Hematopoietic multipotent progenitor cell (in vitro differentiated cells): ENCODE measurements at places on chromosomes 3 and 15. TPM values are rescaled to one million over a fixed set of nuclear protein-coding genes. Genes with fewer than 3 reads are reported as not detected.

DNA sequence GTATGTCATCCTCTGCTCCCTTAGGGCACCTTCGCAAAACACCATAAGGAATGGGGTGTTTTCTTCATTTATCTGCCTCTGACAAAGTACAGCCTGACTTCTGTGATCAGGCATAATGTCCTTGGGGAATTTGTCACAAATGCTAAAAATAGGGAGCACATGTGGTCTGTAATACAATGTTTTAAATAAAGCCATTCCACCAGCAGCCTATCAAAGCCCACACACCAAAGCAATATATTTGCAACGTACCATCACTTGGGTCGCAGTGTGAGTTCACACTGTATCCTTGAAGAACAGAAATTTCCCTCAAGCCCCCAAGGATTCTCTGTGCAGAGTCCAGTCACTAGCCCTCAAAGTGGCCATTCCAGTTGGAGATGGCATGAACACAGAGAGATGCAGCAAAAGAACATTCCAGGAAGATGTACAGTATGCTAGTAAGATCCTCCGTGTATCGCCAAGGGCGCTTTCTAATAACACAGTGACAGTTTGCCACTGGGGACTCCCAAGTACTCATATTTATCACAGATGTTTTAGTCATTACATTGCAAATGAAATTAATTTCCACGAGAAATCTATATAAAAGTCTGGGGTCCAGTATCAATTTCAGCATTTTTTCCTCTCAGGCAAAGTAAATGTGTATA, 246.7 kb downstream of the MCTP2 start:
- DNase-seq = no peak

DNA sequence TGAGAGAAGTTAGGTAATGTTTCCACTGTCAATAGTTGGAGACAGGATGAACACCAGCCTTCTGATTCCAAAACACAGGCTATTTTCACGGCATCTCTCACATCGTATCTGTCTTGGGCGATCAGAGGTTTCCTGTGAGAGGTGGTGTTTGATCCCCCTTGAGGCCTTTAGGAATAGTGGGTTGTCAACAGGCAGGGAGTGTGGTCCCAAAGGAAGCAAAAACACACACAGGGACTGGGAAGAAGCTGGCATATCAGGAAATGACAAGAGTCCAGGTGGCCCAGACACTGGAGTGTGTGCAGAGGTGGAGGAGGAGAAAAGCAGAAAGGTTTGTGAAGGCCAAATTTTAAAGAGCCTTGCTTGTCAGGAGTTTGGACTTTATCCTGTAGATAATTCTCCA, 6.6 kb upstream of the MAGEF1 start:
- no peak for DNase-seq

DNA sequence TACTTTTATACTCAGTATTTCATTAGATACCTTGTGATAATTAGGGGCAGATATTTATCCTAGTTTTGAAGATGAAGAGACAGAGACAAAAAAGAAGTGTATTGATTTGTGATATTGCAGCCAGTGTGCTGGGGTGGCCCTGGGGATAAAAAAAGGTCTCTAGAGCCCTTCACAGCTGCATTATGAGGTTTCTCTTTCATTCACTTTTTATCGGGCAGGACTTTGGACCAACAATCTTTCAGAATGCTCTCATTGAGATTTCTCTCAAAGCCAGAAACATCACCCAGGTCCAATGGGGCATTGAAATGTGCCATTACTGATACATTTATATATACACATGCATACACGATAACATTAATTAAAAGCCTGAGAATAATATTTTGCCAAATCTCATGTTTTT, 20.5 kb upstream of the SELENOT start:
- no peak for DNase-seq

GRCh38 chr3:23760871-23761373, 44.8 kb upstream of the UBE2E1 start:
- no peak for DNase-seq

- DNase-seq = no peak
These were observed 117.2 kb downstream of the TBL1XR1 start for GRCh38 chr3:177080122-177080521.

- DNase-seq = no peak
These were observed 545.0 kb downstream of the ZPLD1 start for GRCh38 chr3:102979682-102980354.

CTXND1 gene
- not detected for total RNA-seq

KNG1 gene
- total RNA-seq = not detected

IDH2 gene
- total RNA-seq = 174 TPM

GRCh38 chr15:85463976-85464375, 83.6 kb downstream of the AKAP13 start:
- no peak for DNase-seq

SUCNR1 gene
- total RNA-seq = 1.6 TPM

DNA sequence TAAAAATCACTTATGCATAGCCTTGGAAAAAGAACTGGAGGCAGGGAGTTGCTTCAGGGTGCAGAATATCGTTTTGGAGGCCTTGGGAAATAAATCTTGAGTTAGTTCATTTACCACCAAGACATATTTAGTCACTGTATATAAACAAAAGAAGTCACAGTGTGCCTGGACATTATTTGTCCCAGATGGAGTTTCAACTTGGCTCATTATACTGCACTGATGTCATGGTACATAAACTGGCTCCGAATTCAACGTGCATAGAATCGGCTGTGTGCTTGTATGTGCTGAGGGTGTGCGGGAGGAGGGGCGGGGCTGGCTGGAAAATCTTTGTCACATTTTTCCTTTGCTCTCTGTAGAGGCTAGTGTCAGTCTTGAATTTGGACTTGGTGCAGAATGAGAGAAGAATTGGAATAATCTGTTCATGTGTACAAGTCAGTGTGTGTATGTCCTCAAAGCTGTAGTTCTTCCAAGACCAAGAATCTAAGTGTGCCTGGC, 86.6 kb downstream of the FNDC3B start:
- DNase-seq = no peak

GRCh38 chr3:151305775-151306151, 10.9 kb downstream of the GPR87 start:
- no peak for DNase-seq

NR2E3 gene
- total RNA-seq = not detected

PCLAF gene
- total RNA-seq = 8.1 TPM

GRCh38 chr3:23422517-23422851, 219.4 kb downstream of the UBE2E2 start:
- no peak for DNase-seq

DNA sequence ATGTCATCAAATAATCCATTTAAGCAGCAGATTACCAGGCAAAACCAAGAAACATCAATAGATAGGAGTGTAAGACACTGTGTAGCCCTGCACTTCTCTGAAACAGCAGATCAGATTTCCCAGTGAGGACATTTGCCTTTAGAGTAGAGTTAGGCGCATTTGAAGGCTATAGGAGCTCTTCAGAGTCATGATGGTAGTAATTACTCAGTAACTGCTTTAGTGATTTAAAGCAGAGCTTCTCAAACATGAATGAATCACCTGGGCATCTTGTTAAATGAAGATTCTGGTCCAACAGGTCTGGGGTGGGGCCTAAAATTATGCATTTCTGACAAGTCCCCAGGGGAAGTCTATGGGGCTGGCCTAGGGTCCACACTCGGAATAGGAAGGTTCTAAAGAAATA, 36.9 kb downstream of the THRB start:
- no peak for DNase-seq

DNA sequence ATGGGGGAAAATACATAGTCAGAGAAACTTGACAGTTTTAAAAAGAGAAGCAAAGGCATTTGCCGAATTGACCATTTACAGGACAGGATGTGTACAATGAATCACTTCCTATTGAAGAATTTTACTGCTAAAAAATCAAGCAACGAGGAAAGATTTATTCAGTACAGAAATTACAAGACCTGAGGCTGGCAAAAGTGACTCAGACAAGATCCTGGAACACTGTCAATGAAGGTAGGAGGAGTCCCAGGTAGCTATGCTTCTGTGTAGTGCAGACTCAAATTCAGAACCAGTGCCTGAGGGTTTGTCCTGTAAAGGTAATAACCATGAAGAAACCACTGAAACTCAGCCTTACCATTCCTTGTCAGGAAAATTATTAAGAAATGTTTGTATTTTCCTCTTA, 120.9 kb downstream of the ZMAT3 start:
- no peak for DNase-seq

DNA sequence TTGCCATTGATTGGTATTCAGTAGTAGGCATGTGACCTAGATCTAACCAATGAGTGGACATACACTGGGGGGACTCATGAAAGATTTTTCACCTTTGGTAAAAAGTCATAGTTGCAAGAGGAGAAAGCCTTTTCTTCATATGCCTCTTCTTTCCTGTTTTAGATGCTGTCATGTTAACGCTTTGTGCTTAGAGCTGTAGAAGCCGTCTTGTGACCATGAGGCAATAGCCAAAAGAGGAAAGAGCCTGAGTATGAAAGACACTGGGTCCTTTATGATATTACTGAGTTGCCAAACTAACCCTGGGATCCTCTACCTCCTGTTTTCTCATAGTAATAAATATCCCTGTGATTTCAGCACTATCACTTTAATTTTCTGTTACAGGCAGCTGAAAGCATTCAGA, 396.0 kb downstream of the FHIT start:
- no peak for DNase-seq

GRCh38 chr15:66288551-66289185, 4.7 kb upstream of the DIS3L start:
- DNase-seq = no peak

DNA sequence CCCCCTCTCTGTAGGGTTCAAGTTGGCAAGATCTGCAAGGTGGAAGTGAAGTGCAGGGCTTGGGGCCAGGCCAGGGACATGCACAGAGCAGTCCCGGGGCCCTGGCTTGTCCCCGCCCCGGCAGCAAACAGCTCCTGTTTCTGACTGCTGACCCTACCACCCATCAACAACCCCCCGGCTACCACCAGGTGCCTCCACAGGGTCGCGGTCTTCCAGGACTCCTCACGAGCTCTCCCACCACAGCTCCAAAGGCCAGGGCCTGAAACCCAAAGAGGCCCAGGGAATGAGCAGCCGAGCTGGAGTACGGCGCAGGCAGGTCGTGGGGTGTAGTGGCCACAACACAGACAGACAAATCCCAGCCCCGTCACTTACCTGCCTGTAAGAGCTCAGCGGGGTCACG, 121.3 kb upstream of the SMAD3 start:
- no peak for DNase-seq

GRCh38 chr3:50408443-50408944, 49.2 kb upstream of the TMEM115 start:
- DNase-seq = no peak

CCR8 gene
- total RNA-seq = not detected

ECT2 gene
- 3.8 TPM for total RNA-seq

SELENOS gene
- total RNA-seq = 35.0 TPM

DNA sequence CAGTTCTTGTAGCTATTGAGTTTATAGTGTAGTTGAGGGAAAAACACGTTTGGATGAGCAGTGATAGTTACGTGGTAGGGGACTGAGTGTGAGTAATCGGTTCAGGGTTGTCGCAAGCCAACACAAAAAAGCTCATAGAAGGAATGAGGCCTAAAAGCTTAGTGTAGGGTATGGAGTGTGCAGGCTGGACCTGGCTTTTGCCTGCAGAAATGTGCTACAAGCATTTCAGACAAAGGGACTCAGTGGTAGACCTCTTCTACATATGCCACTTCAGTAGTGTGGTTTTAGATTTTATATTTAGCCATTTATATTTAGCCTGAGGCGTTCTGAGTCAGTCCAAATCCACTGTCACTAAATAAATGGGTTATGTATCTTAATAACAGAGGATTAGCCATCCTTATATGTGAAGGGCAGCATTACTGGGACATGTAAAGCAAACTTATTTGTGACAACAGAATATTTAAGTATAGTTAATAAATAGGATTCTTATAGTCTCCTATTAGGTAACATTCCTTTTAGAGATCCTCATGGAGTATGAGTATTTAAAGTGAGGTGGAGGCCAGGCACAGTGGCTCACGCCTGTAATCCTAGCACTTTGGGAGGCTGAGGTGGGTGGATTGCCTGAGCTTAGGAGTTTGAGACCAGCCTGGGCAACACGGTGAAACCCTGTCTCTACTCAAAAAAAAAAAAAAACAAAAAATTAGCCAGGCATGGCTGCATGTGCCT, 21.8 kb downstream of the ATP2C1 start:
- no peak for DNase-seq

- no peak for DNase-seq
These were observed 49.5 kb downstream of the CMC1 start for GRCh38 chr3:28290863-28291300.

- DNase-seq = no peak
These were observed 230.4 kb downstream of the ABHD5 start for GRCh38 chr3:43921056-43921648.

DNA sequence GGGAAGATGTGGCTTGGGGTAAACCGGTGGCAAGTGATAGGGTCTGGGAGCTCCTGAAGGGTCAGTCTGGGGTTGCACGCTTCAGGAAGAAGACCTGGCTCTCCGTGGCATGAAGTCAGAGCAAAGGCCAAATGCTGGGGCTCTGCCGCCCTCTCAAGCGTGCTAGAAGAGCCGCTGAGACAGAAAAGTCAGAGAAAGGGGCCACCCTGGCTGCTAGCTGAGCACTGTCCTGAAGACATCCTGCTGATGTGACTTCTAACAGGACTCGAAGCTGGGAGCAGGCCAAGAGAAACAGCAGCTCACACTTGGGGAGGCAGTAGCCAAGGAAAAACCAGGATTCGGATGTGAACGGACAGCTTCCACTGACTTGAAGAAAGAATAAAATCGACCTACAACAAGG, 270.4 kb downstream of the OCA2 start:
- DNase-seq = no peak

DNA sequence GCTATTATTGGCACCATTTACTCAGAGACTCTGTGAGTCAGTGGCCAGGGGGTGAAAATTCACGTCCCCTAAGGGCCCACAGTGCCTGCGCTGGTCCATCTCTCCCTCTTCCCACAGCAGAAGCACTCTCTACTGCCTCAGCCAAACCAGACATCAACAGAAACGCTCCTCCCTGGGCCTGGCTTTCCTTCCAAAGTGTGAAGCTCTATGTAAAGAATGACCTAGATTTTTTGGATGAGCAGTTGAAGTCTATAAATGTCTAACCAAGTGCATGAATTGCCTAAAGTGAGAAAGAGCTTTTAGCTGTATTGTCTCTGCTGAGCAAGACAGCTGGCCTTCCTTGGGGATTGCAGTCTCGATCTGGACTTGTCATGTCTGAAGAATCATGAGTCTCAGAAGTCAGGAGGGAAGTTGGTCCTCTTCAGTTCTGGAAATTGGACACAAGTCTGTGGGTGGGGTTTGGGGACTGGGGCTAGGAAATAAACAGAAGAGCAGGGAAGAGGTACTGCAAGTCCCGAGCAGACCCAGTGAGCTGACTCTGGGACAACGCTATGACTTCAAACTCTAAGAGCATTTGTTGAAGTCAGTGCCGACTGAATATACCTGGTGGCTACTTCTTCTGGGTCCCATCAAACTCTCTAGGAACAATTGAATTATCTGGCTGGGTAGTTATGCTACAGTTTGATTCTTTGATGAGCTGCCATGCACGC, 29.0 kb downstream of the RASGRP1 start:
- no peak for DNase-seq

DNA sequence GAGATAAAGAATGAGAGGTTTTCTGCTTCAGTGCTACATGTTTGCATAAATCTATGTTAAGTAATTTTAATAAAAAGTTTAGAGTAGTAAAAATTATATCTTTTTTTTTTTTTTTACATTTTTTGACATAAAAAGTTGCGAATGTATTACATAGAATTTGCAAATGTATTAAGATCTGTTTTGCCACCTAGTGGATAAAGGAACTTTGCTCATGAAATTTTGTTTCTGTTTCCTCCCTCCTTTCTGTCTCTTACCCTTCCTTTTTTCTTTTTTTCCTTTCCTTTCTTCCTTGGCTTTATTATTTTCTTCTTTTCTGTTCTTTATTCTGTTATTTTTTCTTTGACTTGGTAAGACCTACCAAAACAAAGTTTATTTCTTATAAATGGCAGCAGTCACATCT, 58.5 kb upstream of the UTS2B start:
- DNase-seq = peak; percentile 13

CHRM5 gene
- total RNA-seq = under 0.01 TPM

- DNase-seq = no peak
These were observed 472.5 kb upstream of the MCTP2 start for GRCh38 chr15:93758824-93759223.

PEX11A gene
- total RNA-seq = 9.7 TPM
